ENCODE measurements at places on chromosomes 4 and X. TPM values are rescaled to one million over a fixed set of nuclear protein-coding genes. Genes with fewer than 3 reads are reported as not detected.

GRCh38 chr4:165826166-165826565, 46.9 kb upstream of the TLL1 start:
- no peak for DNase-seq

- no peak for DNase-seq
These were observed 16.8 kb downstream of the CD38 start for GRCh38 chr4:15794905-15795304.

- DNase-seq = no peak
These were observed 3.9 kb downstream of the RBM10 start for GRCh38 chrX:47148946-47149345.

- peak; percentile 31 for DNase-seq
These were observed 14.9 kb upstream of the LOC101059915 start for GRCh38 chrX:71652405-71652804.

GRCh38 chr4:87093443-87094123, 126.8 kb downstream of the KLHL8 start:
- no peak for DNase-seq

- DNase-seq = no peak
These were observed 581.3 kb upstream of the TENM3 start for GRCh38 chr4:181661923-181662322.

DNA sequence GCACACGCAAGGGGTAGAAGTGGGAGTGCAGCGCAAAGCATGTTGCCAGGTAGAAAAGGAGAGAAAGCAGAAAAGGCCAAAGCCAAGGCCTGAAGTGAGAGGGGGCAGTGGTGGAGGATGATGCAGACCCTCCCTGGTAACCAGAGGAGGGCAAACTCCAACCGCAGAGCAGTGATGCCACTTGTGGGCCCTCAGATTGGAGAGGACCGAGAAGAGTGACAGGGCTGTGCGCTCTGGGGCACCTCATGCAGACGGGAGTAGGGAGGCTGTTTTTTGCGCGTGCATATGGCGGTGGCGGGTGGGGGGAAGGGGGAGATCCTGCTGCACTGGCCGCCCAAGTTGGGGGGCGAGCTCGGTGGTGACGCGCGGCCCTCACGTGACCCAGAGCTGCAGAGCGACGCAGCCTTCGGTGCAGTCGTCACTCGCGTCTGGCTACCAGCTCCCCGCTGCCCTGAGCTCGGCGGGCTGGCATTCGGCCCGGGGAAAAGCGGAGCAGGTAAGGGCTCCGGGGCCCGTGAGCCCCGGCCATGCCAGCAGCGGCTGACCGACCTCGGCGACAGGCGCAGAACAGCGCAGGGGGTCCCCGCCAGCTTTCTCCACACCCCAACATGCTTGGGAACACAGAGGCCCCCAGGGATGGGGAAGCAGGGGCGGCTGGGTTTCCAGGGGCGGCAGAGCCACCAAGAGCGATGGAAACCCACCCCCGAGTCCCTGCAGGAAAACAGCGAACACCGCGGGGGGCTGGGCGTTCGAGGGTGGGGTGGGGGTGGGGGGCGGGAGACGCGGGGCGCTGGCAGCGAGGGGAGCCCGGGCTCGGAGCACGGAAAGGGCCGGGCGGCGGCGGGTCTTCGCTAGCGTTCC, at the start of gene BEX3:
TSS of gene BEX3 (plus strand) at position 421 of the 861 bp plus-strand sequence. CDS start 984 bp downstream, outside the sequence.
- DNase-seq = peak; percentile 69

DNA sequence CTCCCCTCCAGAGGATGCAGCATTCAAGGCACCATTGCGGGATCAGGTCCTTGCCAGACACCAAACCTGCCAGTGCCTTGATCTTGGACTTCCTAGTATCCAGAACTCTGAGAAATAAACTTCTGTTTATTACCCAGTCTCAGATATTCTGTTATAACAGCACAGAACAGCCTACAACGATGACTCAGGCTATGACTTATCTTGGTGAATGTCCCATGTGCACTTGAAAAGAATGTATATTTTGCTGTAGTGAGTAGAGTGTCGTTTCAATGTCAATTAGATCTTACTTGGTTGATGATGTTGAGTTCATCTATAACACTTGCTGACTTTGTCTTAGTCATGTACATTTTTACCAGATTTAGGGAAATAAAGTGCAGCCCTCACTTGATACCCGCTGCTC, 34.5 kb upstream of the PGRMC1 start:
- DNase-seq = no peak

Gene CFAP99
- polyA plus RNA-seq = not detected

Gene CYSLTR1
- 10.0 TPM for polyA plus RNA-seq

Gene OPHN1
- 16.6 TPM for polyA plus RNA-seq

Data from hindlimb muscle (tissue), 1 donor.